ENCODE measurements at places on chromosomes 1 and 21. TPM values are rescaled to one million over a fixed set of nuclear protein-coding genes. Genes with fewer than 3 reads are reported as not detected.

DNA sequence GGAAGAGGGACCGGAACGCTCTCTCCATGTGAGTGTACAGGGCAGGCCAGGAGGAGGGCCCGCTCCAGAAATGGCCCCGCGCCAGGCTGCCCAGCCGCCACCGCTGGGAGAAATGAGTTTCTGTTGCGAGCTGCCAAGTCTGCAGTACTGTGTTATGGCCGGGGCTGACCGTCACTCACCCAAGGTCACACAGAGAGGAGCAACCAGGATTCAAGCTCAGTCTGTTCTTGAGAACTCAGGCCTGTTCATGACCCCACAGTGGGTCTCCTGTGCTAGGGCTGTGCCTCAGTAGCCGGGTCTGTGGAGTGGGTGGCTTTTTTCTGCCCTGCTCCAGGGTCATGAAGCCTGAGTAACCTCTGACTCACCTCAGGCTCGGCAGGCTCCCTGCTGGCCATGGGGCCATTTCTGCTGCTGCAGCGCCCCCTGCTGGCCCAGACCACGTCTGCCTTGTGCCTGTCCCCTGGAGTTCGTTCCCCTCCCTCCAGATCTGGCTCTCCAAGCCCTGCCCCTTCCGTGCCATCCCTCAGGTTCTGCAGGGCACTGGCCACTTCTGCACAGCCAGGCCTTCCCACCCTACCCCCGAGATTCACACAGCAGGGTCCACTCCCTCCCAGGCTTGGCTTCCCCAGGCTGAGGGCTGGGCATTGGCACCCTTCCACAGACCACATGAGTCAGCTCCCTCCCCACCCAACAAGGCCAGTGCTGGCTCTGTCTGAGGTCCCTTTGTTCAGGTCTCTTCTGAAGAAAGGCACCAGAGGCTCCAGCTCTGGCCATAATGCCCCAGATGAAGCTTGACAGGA lies 51.8 kb downstream of the EDN2 start:
- peak; percentile 95 for DNase-seq

- DNase-seq: no peak
Observed at GRCh38 chr1:36212782-36213181, 11.5 kb upstream of the THRAP3 start.

The TATDN3 gene
- 22.4 TPM for total RNA-seq

GRCh38 chr1:202179828-202180750 lies 13.5 kb upstream of the LGR6 start:
- no peak for DNase-seq

DNA sequence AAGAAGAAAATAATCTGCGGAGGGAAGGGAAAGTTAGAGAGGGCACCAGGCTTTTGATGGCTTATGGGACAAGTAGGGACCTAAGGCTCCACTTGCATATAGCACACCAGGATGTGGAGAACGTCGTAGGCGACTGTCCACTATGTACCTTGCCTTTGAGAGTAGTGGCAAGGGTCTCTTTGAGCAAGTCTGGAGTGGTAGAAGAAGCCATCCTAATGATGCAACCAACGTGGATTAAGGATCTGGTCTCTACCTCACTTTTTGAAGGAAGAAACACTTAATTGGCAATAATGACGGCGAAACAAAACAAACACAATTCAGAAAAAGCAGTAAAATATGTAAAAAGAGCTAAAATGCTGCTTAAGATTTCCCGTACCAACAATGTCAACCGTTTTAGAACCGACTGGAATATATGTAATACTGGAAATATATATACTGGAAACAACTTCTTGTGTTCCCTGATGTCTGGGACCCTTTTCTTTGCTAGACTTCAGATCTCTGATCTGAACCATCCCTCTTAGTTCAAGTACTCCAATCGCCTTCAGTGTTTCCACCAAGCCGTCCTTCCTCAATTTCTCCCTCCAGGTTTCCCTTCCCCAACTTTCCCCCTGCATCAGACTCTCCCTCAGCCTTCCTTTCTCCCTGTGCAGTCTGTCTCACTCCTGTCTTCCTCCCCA lies 821 bp upstream of the KHDRBS1 start:
- no peak for DNase-seq

The CFHR5 gene
- total RNA-seq: not detected

The FAM229A gene
- total RNA-seq: 3.2 TPM

The NBPF4 gene
- total RNA-seq: not detected

The RSPH1 gene
- not detected for total RNA-seq

Measured in cardiac septum (tissue), 1 donor.